ENCODE measurements at places on chromosomes 5 and 9.
A peak's percentile ranks its signal among the peaks of the same experiment; 100 is the strongest.

GRCh38 chr5:67238191-67238590 is 41.6 kb upstream of the CD180 start:
- DNase-seq = no peak

DNA sequence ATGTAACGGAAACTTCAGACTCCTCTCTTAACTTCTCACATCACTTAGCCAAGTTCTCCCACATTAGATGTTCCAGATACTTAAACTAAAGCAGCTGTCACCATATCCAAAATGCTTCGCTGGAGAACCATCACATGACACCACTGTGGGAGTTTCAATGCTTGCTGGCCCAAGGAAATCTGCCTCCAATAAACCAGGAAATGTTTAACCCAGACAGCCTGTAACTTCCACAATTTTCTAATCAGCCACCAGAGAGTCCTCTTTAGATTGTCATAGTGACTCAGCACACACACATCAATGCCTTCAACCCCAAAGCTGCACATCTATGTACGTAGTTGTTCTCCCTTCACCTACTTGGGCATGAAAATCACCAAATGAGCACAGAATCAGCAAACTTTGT is 118.7 kb downstream of the LPAR1 start:
- DNase-seq = peak; percentile 73

GRCh38 chr9:17906176-17906840 is 327.4 kb downstream of the SH3GL2 start:
- peak; percentile 30 for DNase-seq

- DNase-seq = no peak
Observed at GRCh38 chr9:130333041-130333711, 67.6 kb downstream of the HMCN2 start.

GRCh38 chr9:8486095-8486494 is 686.5 kb upstream of the DMAC1 start:
- DNase-seq = no peak

GRCh38 chr5:91151947-91152346 is 231.2 kb downstream of the ARRDC3 start:
- DNase-seq = peak; percentile 66

DNA sequence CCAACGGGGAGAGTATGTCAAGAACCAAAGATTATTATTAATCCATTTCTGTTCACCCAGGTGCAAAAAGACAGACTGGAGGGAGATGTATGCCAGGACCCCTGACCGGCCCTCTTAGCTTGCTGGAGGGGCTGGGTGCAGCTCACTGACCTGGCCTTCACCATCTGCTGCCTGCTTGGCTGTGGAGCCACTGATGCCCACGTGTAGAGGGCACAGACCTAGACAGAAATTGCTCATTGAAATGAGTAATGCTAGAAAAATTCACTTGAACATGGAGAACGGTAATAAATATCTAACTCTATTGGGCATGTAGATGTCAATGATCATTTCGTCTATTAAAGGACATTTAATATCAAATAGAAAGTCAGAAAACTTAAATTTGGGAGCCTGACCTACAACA is 58.8 kb upstream of the ERCC6L2 start:
- DNase-seq = no peak

DNA sequence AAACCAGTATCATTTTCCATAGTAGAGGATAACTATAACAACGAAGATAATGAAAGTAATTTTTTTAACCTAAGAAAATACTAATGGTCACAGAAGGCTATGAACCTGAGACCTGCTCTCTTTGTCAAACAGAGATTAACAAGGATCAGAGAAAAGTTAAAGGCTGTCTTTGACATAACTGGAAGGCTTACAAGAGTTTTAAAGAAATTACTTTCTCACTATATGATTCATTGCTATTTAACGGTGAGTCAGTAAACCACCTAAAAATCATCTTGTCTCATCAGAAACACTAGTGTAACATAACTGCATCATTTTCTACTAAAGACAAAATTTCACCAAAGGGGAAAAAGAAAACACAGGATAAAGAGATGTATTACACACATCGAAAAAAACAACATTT is 19.3 kb downstream of the MLANA start:
- DNase-seq = no peak

DNA sequence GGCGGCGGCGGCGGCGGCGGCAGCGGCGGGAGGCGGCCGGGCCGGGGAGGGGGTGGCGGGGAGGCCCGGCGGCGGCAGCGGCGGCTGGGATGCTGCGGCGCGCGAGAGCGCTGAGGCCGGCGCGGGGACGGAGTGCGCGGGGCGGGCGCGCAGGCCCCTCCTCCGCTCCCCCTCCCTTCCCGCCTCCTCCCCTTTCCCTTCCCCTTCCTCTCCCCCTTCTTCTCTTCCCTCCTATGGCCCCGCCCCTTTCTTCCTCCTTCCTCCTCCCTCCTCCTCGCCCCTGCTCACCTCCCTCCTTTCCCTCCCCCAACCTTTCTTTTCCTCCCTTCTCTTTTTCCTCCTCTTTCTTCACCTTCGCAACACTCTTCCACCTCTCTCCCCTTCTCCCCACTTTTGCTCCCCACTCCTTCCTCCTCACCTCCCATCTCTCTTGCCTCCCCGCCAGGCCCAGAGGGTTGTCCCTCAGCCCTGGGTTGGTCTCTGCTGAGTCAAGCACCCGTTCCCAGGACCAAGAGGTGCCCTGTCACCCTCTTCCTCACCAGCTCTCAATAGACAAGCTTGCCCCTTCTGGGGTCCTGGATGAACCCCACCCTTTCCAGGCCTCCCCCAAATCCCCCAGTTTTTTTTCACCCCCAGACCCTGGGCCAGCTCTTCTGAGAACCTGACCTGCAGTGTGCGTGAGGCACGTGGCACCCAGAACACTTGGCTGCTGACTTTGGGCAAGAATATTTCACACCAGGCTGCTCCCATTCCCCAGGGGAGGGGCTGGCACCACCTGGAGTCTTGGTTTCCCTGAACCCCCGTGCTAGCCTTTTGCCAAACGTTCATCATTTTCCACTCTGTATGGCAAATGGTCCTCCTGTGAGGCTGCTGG is at the start of gene SEMA4D:
Gene SEMA4D, minus strand, starts transcription at position 136 of the 874 bp plus-strand sequence. CDS start 92,657 bp downstream, outside the sequence.
- peak; percentile 85 for DNase-seq

GRCh38 chr5:169719360-169720314 is 82.6 kb downstream of the DOCK2 start:
- no peak for DNase-seq

DNA sequence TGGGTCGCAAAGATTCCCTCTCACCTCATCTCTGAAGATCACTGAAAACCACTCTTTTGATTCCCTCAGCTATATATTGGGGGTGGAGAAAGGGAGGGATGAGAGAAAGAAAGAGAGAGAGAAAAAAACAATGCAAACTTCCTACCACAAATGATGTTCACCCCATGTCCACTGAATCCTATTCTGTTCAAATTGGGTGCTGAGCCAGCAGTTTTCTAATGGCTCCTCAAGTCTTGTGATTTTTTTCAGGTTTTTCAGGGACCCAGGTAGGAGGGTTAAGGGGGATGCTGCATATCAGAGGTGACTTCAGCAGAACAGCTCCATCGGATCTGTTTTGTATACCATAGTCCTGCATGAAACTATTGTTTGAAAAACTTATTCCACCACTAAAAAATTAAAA is 95.9 kb downstream of the SH3TC2 start:
- no peak for DNase-seq

- no peak for DNase-seq
Observed at GRCh38 chr9:35933550-35934067, 24.3 kb downstream of the SPAAR start.

GRCh38 chr9:113164536-113165300 is 13.9 kb downstream of the SLC31A2 start:
- DNase-seq = peak; percentile 77

GRCh38 chr5:65734921-65735320 is 12.9 kb downstream of the NLN start:
- DNase-seq = no peak

DNA sequence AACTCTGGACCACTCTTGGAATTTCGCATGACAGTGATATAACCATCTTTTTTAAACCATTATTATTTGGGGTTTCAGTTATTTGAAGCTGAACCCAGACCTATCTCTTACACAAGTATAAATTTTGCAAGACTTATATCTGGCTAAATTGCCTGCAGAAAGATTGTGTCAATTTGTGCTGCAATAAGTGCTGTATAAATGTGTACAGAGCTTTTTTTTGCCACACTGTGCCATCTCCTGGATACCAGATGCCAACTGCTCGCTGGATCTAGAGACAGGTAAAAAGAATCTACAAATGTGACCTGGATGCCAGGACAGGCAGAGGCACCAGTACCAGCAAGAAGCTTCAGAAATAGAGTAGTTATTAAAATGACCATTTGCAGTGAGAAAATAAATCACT is 25.9 kb upstream of the TTC39B start:
- DNase-seq = no peak

GRCh38 chr9:76658510-76659231 is 105.6 kb upstream of the PCA3 start:
- DNase-seq = peak; percentile 73

GRCh38 chr5:78508186-78508765 is 140.3 kb downstream of the LHFPL2 start:
- DNase-seq = peak; percentile 46

DNA sequence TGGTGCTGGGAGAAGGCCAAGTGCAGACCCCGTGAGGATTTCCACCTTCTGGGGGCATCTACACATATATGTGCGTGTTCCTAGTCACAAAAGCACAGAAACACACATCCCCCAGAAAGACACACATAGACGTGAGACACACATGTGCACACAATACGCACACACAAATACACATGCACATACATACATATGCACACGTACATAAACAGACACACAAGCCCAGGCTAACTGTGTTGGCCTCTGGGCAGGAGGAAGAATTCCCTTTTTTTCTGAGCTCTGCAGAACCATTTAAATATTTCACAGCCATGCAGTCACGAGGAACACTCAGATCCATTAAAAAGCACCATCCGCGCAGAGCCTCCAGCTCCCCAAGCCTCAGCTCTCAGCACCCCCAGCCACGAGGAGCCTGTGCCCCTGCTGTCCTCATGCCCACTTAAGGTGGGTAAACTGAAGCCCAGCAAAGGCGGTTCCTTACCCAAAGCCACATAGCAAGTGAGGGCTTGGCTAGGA is 5.3 kb downstream of the NINJ1 start:
- no peak for DNase-seq

DNA sequence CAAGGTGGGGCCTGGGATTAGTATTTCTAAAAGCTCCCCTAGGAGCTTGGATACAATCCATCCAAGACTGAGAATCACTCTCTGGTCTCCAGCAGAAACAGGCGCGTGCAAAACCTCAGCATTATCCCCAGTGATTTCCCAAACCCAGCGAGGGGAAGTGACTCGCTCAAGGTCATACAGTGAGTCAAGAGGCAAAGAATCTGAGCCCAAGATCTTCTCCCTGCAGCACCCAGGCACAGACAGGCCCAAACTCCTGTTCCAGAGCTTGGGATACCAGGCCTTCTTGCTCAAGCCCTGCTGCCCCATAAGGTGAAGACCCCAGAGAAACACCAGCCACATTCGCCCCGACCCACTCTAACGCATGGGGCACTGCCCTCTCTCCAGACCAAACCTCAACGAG is 33.2 kb downstream of the SHB start:
- peak; percentile 66 for DNase-seq

- DNase-seq = no peak
Observed at GRCh38 chr5:43063721-43064171, 23.6 kb upstream of the ANXA2R start.

DNA sequence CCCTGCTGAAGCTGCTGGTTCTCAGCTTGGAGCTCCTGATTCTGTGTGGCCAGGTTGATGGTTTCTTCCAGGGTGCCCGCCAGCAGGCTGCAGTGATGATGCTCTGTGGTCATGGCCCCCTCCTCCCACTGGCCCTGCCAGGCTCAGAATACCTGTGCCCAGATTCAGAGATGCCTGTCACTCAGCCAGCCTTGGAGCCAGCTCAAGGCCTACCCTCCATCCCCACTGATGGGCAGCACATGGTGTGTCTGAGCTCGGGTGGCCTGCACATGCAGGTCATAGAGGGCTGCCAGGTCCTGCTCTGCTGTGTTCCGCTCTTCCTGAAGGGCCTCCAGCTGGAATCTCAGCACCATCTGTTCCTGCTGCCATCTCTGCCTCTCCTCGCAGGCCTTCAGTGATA is 5.4 kb downstream of the SLC35A4 start:
- no peak for DNase-seq

DNA sequence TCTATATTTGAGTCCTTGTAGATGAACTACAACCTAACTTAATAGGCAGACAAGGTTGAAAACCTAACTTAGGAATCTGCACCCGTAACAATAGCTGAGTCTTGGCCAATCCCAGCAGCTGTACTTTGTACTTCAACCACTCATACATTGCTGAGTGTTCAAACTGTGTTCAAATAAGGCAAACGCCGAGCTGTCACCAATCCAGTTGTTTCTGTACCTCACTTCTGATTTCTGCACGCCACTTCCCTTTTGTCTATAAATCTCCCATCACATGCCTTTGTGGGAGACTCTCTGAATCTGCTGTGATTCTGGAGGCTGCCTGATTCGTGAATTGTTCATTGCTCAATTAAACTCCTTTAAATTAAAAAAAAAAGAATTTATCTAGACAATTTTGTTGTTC is 167.8 kb upstream of the TUT7 start:
- DNase-seq = no peak

- no peak for DNase-seq
Observed at GRCh38 chr9:130001190-130001589, 41.8 kb downstream of the FNBP1 start.

GRCh38 chr5:157555037-157555640 is 20.4 kb downstream of the ADAM19 start:
- no peak for DNase-seq

- no peak for DNase-seq
Observed at GRCh38 chr5:112156211-112156610, 262.9 kb downstream of the EPB41L4A start.

GRCh38 chr9:131297903-131298302 is 8.4 kb downstream of the PLPP7 start:
- DNase-seq = no peak

- no peak for DNase-seq
Observed at GRCh38 chr5:170302653-170303501, 5.3 kb upstream of the LCP2 start.

DNA sequence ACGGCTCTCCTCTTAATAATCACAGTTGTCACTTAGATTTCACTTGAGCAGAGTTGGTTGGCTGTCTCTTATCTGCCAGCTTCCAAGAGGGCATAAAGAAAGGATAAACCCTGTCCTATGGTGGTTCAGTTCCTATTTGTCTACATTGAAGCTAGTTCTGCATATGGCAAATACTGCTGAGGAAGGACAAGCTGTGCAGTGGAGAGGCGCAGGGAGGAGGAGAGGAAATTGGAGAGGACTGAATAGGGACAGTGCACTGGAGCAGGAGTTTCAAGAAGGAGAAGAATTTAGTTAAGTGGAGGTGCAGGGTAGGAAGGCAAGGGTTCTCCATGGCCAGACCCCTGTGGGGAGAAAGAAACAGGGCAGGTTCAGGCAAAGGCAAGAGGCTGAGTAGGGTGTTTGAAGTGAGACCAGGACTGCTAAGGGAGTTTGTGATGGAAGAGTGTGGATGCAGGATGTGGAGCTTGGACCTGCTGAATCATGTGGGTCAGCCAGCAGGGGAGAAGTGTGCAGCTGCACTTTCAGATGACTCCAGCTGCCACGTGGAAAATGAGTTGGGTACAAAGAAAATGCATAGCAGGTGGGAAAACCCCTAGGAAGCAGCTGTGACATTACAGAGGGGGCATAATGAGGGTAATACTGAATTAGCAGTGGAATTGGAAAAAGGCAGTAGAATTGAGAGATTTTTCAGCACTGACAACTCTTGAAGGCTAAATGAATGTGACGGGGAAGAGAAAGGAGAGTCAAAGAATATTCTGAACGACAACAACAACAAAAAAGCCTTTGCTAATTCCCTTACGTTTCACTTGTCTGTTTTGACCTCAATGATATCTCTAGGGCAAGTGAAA is 66.8 kb downstream of the MAMDC2 start:
- no peak for DNase-seq

- DNase-seq = peak; percentile 96
Observed at GRCh38 chr9:97803167-97804058, 49.6 kb upstream of the FOXE1 start.

Measured in AG20443 (cell line).